Jurkat, Clone E6-1 (cell line): ENCODE measurements at places on chromosomes 7 and 10.

- no peak for DNase-seq
These were observed 30.8 kb downstream of the UNCX start for GRCh38 chr7:1263391-1263951.

DNA sequence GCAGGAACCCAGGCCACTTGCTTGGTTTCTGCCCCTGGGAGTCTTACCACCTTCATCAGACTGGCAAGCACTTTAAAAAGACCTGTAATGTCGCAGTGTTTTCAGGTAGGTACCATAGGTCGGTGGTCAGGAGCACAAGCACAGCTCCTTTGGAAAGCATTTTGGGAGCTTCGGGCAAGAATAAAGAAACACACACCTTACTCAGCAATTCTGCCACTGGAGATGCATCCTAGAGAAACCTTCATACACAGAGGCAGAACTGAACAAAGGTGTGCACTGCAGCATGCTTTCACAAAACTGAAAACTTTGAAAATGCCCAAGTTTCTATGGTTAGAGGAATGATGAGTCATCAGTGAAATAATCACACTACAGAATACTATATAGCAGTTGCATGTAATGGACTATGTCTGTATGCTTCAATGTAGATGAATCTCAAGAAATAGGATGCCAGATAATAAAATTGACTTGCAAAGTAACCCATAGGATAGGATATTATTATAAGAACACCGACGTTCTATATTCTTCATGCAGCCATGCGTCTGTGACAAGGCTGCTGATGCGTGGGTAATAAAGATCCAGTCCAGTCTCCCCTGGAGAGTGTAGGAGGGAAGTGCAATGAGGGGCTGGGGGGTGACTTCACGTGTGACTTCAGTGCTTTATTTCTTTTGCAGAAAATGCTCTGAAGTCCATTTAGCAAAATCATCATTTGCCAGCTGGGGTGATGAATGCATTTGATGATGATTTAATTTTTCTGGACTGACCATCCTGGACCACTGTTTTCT lies 309.5 kb downstream of the WDR37 start:
- DNase-seq, result no peak

- no peak for DNase-seq
These were observed 21.9 kb downstream of the SGPL1 start for GRCh38 chr10:70837660-70838059.

DNA sequence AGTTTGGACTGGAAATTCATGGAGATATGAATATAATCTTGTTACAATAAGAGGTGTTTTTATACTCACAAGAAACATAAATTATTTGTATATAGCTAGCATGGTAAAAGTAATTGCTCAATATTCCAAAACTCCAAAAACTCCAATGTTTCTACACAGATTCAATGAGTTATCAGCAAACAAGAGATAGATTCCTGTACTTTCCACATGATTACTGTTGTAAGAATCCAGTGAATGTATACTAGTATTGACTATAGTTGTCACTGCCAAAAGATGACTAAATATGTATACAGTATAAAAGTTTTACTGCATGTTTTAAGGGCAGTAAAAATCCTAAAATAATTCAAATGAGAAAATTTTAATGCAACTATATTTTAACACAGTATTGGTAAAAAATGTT lies 10.7 kb downstream of the ATOH7 start:
- DNase-seq, result no peak

GRCh38 chr7:44882899-44883298 lies 2.4 kb downstream of the PURB start:
- no peak for DNase-seq

GRCh38 chr10:15543994-15544393 lies 172.9 kb upstream of the FAM171A1 start:
- DNase-seq, result no peak

GRCh38 chr7:121420976-121421375 lies 24.9 kb upstream of the FAM3C start:
- no peak for DNase-seq

DNA sequence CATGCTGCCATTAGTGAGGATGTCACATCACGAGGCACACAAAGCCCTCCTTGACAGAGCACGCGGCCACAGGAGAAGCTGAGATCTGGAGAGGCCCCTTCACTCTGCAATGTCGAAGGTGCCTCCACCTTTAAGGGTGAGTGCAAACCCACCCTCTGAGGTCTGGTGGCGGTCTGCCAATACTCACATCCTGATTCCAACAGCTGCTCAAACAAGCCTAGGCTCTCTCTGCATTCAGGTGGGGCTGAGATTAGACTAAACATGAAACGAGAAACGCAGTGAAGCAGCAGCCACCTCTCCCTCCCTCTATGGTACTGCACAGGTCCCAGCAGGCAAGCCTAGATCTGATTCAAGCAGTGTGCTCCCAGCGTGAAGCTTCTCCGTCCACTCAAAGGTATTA lies 151.8 kb downstream of the TCERG1L start:
- DNase-seq, result peak; percentile 71

GRCh38 chr7:117064688-117065087 lies 111.4 kb downstream of the ST7 start:
- no peak for DNase-seq
